ENCODE measurements at places on chromosomes 2 and 18.

DNA sequence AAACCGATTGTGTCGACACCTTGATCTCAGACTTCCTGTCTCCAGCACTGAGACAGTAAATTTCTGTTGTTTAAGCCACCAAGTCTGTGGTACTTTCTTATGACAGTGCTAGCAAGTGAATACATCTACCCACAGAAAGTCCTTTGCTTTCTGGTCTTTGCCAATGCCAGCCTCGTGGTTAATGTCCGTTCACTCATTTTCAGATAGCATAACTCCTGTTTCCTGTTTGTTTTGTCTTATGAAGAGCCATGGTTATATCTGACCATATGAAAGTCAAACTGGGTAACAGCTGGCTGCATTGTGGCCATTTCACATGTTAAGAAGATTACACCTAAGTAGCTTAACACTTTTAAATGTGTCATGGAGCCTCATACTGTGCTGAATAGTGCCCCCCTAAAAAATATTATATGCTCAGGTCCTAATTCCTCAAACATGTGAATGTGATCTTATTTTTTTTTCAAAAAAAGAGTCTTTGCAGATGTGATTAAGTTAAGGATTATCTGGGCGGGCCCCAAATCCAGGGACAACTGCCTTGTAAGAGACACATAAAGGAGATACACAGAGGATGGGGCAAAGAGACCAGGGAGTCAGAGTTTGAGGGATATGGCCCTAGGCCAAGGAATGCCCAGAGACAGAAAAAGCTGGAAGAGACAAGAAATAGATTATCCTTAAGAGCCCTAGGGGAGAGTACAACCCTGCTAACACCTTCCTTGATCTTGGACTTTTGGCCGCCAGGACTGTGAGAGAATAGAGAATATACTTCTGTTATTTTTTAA lies 118.0 kb downstream of the KCNE4 start:
- DNase-seq, result no peak

DNA sequence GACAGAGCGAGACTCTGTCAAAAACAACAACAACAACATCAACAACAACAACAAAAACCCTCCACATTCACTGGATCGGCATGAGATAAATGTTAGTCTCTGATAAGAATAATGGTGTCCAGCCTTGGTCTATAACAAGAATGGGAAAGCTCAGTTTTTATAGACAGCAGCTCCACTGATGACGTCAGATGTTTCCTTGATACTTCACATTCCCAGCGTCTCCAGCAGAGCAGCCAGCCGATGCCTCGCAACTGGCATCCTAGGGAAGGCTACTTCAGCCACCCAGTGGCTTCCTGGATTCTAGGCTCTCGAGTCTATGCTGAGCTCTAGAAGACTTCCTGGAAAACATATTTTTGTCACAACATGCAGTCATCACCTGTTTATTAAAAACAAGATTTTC lies 271.4 kb upstream of the SMIM21 start:
- DNase-seq, result no peak

DNA sequence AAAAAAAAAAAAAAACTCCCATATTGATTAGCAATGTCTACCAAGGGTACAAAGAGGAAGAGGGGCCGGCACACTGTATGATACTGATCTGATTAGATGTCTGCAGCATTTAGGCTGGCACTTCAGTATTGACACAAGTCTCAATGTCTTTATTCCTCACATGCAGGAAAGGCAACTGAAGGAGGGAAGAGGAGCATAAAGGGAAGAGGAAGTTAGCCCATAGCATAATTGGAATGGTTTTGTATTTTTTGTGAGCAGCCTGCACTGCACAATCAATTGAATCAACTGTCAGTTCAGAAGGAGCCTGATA lies 79.0 kb downstream of the DNER start:
- DNase-seq, result no peak

GRCh38 chr2:41941831-41942230 lies 106.0 kb upstream of the PKDCC start:
- no peak for DNase-seq

DNA sequence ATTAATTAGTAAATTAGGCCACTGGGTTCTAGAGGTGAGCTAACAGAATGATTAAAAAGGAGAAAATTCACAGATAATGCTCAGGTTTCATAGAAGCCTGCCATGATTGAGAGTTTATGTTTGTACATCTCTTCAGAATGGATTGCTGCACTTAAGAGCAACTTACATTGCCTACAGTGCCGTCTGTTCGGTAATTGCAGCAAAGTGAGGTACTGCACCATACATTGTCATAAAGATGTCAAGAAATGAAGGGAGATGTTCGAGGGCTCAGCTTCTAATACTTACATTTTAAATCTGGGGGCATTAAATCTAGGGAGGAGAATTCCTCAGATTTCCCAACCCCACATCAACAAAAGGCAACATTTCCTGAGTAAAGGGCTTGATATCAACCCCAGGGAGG lies 976.2 kb upstream of the FANCL start:
- DNase-seq, result no peak

DNA sequence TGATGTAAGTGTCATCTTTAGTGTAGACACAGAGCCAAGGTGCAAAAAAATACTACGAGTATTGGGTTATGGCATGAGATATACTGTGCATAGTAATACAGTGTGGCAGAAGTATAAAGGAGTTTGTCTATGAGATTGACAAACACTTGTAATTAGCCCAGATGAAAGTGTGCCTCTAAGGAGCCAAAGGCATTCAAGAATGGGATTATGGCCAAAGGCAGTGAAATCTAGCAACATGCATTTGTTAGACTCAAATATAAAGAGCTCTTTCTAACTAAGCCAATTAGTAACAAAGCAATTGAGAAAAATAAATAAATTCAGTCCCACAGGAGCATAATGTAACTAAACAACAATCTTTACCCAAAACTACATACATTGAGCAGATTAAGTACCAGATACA lies 1761.8 kb downstream of the SUCLG1 start:
- DNase-seq, result no peak

- DNase-seq, result no peak
These were observed 3.8 kb upstream of the SESTD1 start for GRCh38 chr2:179268277-179268925.

- DNase-seq, result no peak
These were observed 57.2 kb downstream of the PDCL3 start for GRCh38 chr2:100619951-100620350.

- DNase-seq, result no peak
These were observed 68.5 kb upstream of the STK17B start for GRCh38 chr2:196239622-196240587.

DNA sequence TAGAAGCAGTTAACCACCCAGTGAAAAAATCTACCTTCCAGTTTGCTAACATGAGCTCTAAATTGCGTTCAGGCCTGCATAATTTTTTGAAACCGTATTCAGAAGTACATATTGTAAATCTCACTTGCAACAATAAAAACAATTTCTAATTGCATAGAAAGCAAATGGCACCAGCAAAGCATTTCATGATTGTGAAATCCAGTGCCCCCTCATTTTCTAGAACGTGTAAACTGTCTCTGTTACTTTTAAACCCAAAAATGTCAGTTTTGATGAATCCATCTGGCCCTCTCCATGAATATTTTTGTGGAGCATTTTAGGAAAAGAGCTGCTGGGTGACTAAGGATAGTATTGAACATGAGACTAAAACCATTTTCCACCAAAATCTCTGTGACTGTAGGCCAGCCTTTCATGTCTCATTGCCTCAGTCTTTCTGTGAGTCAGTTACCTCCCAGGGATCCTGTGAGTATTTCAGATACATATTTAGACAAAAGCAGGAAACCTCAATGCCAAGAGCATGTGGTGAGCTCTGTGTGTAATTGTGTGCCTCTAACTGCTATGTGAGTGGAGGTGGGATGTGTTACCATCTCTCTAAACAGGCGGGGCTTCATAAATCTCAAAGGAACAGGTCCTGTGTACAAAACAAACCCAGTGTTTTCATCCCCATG lies 477.8 kb upstream of the DCC start:
- DNase-seq, result no peak

DNA sequence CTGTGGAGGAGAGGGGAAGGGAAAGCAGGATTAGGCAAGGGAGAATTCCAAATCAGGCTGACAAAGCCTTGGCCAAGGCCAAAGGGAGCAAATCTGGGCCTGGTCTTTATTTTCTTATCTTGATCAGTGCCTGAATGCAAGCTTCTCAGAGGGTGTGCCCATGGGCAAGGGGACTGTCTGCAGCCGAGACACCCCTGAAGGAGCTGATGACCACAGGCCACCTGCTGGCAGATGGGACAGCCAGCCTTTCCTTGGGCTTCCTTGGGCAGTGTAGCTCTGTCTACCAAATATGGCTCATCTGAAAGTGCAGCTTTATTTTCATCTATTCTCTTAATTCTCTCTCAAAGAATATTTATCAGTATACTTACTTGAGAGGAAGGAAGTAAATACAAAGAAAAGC lies 117.0 kb downstream of the PKP4 start:
- DNase-seq, result no peak

DNA sequence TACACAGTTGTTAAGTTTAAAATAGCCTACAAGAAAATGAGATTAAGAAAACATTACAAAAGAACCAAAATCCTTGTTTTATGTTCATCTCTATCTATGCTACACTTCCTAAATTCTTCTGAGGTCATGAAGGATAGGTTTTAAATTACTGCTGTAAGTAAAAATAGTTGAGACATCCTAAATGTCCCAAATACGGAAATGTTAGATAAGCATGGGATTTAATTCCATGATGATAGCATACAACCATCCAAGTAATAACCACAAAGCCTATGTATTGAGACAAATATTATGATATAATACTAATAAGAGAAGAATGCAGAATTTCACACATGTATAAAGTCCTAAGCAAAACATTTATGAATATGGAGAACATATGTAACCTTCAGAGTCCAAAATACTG lies 34.1 kb downstream of the PIEZO2 start:
- no peak for DNase-seq

GRCh38 chr2:70775141-70775540 lies 7.1 kb upstream of the ADD2 start:
- no peak for DNase-seq

Data from cortex of kidney (tissue), 1 donor.